ENCODE measurements at places on chromosomes 2 and 18. TPM values are rescaled to one million over a fixed set of nuclear protein-coding genes. Genes with fewer than 3 reads are reported as not detected.

DNA sequence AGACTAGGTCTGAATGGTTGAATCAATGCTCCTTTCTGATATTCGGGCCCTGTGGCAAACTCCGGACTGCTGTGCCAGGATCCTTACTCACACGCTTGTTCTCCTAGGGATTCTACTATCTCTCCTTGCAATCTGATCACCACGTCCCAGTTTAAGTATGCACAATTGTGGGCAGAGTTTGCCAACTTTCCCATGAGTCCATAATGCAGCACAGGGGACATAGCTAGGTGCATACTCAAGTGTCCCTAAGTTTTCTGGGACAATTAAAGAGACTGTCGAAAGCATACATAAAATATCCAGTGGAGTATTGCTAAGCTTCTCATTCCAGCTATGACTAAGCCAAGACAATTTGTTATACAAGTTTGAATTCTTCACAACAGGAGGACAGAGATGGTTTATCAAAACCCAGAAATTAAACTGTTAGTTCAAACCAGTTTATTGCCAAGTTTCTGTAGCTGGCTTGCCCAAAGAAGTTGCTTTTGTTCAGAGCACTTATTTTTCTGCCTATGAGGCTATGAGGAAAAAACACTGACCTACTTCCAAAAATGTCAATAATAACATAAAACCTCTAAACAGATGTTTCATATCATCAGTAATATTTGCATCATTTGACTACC lies 136.1 kb downstream of the EXOC6B start:
- peaks cover 3% of the 10 kb centered on the region for H3K36me3 ChIP-seq
- no peak overlapping the region for H3K4me3 ChIP-seq
- no peak overlapping the region for H3K27ac ChIP-seq
- no peaks in the 10 kb centered on the region for H3K27me3 ChIP-seq
- no peaks in the 10 kb centered on the region for H3K4me1 ChIP-seq

GRCh38 chr2:129906861-129907235 lies 72.6 kb upstream of the RAB6C start:
- DNase-seq, result no peak
- no peaks in the 10 kb centered on the region for H3K4me1 ChIP-seq
- peaks cover 3% of the 10 kb centered on the region for H3K27me3 ChIP-seq
- no peaks in the 10 kb centered on the region for H3K36me3 ChIP-seq
- H3K4me3 ChIP-seq, result no peak overlapping the region

DNA sequence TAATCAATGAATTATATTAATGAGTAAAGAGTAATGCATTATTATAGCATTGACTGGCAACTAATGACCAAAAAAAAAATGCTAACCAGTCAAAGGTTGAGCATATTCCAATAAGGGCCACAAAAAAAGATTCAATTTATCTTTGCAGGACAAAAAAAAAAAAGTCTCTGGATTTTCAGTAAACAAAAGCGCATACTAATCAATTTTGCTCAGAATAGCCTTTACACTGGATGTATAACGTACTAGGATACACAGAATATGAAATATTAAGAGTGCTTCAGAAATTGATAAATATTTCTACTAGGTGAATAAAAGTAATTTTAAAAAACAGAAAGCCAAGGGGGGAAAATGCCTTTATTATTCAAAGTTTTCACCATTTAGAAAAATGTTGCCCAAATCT lies 74.4 kb downstream of the NBAS start:
- peaks cover 60% of the 10 kb centered on the region for H3K36me3 ChIP-seq
- no peaks in the 10 kb centered on the region for H3K27me3 ChIP-seq
- H3K4me1 ChIP-seq, result no peaks in the 10 kb centered on the region
- H3K27ac ChIP-seq, result no peak overlapping the region

DNA sequence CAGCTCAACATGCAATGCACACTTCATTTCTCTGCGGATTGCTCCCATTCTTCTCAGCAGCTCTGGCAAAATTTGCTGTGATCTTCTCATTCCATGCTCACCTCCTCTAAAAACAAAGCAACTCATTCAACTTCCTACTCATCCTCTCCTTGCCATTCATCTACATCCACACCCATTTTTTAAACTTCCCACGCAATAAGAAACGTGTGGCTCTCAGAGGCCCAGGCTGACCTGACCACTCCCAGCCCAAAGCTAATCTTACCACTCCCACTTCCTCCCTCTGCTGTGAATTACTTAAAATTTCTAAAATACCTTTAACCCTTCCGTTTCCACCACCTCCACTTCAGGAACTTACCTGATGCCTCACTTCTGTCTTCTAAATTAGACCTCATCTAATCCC lies 15.2 kb downstream of the ABCB11 start:
- no peaks in the 10 kb centered on the region for H3K36me3 ChIP-seq
- no peak overlapping the region for H3K4me3 ChIP-seq
- H3K4me1 ChIP-seq, result no peaks in the 10 kb centered on the region
- no peaks in the 10 kb centered on the region for H3K27me3 ChIP-seq
- no peak for DNase-seq

DNA sequence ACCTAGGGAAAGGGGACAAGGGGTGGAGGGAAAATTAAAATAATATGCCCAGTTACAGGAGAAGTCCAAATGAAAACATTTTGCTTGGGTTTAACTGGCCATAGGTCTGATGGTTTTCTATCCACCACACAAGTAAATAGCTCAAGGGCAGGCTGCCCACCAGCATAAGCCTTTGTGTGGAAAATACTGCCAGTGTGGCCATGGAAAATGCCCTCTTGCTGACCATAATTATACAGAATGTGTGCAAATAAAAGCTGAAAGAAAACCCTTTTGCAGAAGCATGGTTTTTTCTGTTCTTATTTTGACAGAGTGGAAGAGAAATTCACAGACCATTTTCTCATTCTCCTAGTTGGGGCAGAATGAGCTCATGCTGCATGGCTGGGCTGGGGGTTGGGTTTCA lies 111.3 kb upstream of the SIX2 start:
- H3K27me3 ChIP-seq, result no peaks in the 10 kb centered on the region
- no peaks in the 10 kb centered on the region for H3K36me3 ChIP-seq
- no peak overlapping the region for H3K4me3 ChIP-seq
- no peak for DNase-seq
- H3K27ac ChIP-seq, result no peak overlapping the region

DNA sequence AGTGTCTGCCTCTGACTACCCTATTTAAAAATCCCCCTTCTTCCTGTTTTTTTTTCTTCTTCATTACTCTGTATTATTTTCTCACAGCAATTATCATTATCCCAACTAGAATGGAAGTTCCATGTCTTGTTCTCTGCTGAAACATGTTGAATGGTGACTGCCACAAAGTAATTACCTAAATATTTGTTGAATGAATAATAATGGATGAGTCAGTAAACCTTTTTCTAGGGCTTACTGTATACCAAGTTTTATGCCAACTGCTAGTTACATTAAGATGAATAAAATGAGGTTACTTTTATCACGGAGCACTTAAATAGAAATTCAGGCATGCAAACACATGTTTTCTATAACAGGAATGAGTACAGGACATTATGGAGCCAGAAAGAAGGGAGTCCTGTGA lies 490.6 kb downstream of the THSD7B start:
- H3K27ac ChIP-seq, result no peak overlapping the region
- no peaks in the 10 kb centered on the region for H3K27me3 ChIP-seq
- H3K4me1 ChIP-seq, result no peaks in the 10 kb centered on the region
- no peak overlapping the region for H3K4me3 ChIP-seq

GRCh38 chr2:165572151-165572550 lies 102.7 kb downstream of the CSRNP3 start:
- H3K4me3 ChIP-seq, result no peak overlapping the region
- H3K36me3 ChIP-seq, result no peaks in the 10 kb centered on the region
- H3K27me3 ChIP-seq, result peaks cover 9% of the 10 kb centered on the region
- H3K27ac ChIP-seq, result no peak overlapping the region
- peaks cover 4% of the 10 kb centered on the region for H3K4me1 ChIP-seq
- no peak for DNase-seq

GRCh38 chr2:154120706-154121105 lies 249.0 kb downstream of the GALNT13 start:
- H3K4me3 ChIP-seq, result no peak overlapping the region
- H3K4me1 ChIP-seq, result no peaks in the 10 kb centered on the region
- no peak for DNase-seq
- H3K36me3 ChIP-seq, result no peaks in the 10 kb centered on the region
- H3K27ac ChIP-seq, result no peak overlapping the region

DNA sequence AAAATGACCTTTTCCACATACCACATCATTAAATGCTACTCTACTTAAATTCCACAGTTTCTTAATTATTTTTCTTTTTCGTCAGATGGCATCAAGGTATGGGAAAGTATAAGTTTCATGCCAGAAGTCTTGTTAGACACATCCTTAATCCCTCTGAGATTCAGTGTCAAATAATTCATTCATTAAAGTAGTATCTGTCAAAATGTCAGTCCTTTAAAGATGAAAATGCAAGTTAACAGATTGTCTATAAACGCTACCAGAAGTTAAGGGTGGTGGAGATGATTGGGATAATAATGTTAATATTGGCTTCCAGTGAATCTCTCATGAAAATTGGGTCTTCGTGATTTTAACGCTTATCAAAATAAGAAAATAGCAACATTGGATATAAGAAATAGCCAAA lies 504.2 kb upstream of the LINC00305 start:
- H3K27me3 ChIP-seq, result no peaks in the 10 kb centered on the region
- no peak overlapping the region for H3K27ac ChIP-seq
- H3K4me3 ChIP-seq, result no peak overlapping the region
- no peaks in the 10 kb centered on the region for H3K4me1 ChIP-seq
- H3K36me3 ChIP-seq, result no peaks in the 10 kb centered on the region

TRABD2A gene
- total RNA-seq, result 4.5 TPM

C2orf72 gene
- not detected for total RNA-seq

CHN1 gene
- total RNA-seq, result 0.61 TPM

IGFBP5 gene
- total RNA-seq, result not detected

RPS27A gene
- 1,833 TPM for total RNA-seq

GALR1 gene
- not detected for total RNA-seq

RAB27B gene
- 0.17 TPM for total RNA-seq

LRRTM4 gene
- total RNA-seq, result not detected

PLEK gene
- 138 TPM for total RNA-seq

ZNF396 gene
- 2.2 TPM for total RNA-seq

Measured in activated B cell treated with CpG ODN at 0.5 μM for 24 hours (primary cell).